Inflammatory macrophage treated with lipopolysaccharide for 1 hour (primary cell): ENCODE measurements at places on chromosomes 7 and 10.
A peak's percentile ranks its signal among the peaks of the same experiment; 100 is the strongest.

GRCh38 chr10:71776481-71776925 lies 3.2 kb upstream of the VSIR start:
- no peak for DNase-seq

- DNase-seq, result peak; percentile 12
Measured at GRCh38 chr7:4659551-4660286, 22.4 kb upstream of the FOXK1 start.

- peak; percentile 67 for DNase-seq
Measured at GRCh38 chr7:99679032-99679399, 780 bp downstream of the CYP3A5 start.

- no peak for DNase-seq
Measured at GRCh38 chr7:132755538-132756483, 179.5 kb upstream of the PLXNA4 start.

- DNase-seq, result no peak
Measured at GRCh38 chr10:62766386-62766785, 38.1 kb upstream of the ADO start.

DNA sequence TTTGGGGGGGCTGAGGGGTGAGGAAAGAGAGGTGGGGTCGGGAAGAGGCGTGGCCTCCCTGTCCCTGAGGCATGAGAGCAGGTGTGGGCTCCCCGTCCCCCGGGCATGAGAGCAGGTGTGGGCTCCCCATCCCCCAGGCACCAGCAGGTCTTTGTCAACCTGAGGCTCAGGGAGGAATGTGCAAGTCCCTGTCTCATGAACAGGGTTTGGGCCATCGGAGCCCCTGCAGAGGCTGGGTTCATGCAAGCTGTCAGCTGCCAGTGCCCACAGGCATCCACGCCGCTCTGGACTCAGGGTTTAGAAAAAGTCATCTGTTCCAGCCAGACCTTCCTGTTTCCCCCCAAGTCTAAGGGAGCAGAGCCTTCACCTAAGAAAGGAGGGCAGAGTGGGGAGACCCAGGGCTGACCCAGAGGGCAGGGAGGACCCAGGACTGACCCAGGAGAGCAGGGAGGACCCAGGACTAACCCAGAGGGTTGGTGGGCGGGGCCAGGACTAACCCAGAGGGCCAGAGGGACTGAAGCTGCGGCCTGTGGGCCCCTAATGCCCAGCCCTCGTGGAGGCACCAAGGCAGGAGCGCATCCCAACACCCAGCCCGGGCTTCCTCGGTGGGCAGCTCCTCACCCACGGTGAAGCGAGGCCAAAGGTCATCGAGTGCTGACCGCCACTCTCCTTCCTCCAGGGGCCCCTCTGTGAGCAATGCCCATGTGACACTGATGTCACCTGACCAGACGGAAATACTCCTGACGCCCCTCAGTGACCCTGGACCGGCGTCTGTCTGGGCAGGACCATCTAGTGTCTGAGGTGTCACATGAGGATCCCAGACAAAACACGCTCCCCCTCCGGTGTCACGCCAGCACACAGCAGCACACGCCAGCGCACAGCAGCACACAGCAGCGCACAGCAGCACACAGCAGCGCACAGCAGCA lies 28.9 kb upstream of the GPR146 start:
- no peak for DNase-seq

DNA sequence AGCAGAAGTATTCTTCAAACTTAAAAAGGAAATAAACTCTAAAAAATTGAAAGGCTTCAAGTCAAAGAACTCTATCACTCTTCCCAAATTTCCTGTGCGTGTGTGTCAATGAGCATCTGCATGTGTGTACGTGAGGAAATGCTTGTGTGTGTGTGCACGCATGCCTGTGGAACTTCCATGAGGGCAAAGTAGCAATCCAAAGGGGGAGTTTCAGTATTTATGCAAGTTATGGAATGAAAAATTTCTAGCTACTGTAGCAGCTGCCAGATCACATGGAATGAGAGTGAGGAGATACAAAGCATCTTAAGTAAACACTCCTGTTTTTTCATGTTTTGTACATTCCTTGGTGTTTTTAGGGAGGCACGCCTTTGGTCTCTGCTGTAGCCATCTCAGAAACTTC lies 152.6 kb downstream of the RAPGEF5 start:
- no peak for DNase-seq

DNA sequence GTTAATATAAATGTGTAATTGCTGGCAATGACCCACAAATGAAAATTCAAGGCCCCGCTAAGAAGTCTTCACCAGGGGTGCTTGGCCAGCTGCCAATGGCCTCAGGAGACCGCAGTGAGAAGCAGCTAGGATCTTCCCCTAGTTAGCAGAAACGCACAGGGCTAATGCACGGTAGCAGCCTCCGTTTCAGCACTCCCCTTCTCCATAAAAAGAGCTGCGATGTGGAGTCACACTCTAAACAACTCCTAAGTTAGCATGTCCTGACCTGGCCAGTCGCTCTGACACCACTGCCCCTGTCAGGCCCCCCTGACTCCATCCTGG lies 139.0 kb downstream of the SEPTIN14 start:
- DNase-seq, result no peak

GRCh38 chr10:124077208-124077993 lies 16.0 kb downstream of the CHST15 start:
- no peak for DNase-seq

- no peak for DNase-seq
Measured at GRCh38 chr10:96995851-96996250, 163.8 kb downstream of the LCOR start.

GRCh38 chr7:28036696-28037095 lies 143.9 kb downstream of the JAZF1 start:
- no peak for DNase-seq

DNA sequence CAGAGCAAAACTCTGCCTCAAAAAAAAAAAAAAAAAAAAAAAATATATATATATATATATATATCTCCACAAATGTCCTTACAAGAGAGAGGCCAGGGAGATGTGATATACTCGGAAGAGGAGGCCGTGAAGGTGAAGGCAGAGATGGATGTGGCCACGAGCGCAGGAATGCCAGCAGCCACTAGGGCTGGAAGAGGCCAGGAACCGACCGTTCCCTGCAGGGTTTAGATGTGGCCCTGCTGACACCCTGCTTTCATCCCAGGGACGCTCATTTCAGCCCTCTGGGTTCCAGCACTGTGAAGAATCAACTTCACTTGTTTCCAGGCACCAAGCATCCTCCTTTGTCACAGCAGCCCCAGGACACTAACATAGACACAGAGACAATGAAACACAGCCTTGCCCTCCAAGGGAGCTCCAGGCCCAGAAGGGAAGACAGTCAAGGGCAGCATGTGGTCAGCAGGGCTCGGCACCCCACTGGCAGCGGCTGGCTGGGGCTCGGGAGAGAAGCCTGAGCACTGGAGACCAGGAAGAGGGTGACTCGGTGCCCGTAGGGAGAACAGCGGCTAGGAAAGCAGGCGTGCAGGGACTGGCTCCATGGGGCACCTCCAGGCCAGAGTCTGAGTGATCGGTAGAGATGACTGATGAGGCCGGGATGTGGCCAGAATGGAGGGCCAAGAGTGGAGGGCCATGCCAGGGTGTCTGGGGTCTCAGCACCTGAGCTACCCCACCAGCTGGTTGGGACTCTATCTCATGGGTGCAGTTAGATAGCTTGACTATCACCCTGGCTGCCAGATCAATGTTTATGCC lies 7.6 kb downstream of the WDR86 start:
- DNase-seq, result no peak

DNA sequence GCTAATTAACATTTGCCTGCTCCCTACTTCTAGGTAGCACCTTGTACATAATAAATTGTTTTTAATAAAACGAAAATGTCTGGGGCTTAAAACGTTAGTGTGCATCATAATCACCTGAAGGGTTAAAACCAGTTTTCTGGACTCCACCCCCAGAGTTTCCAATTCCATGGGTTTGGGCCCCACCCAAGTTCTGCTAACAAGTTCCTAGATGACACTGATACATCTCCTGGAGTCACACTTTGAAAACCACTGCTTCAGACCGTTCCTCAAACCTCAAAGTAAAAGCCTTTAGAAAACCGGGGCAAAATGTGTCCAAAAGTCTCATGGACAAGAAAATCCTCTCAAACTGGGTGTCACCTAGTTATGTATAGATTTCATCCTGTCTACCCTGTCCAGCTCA lies 9.3 kb downstream of the OSBPL3 start:
- DNase-seq, result no peak

- no peak for DNase-seq
Measured at GRCh38 chr10:101071885-101072433, 10.2 kb downstream of the KAZALD1 start.

- no peak for DNase-seq
Measured at GRCh38 chr10:123665491-123666286, 466 bp upstream of the GPR26 start.

- no peak for DNase-seq
Measured at GRCh38 chr7:122038904-122039303, 105.1 kb downstream of the AASS start.

GRCh38 chr7:17097668-17098297 lies 200.7 kb upstream of the AHR start:
- no peak for DNase-seq

- no peak for DNase-seq
Measured at GRCh38 chr10:102393411-102394078, 2.0 kb upstream of the NFKB2 start.

- DNase-seq, result no peak
Measured at GRCh38 chr10:73762915-73763314, 18.7 kb downstream of the SEC24C start.

DNA sequence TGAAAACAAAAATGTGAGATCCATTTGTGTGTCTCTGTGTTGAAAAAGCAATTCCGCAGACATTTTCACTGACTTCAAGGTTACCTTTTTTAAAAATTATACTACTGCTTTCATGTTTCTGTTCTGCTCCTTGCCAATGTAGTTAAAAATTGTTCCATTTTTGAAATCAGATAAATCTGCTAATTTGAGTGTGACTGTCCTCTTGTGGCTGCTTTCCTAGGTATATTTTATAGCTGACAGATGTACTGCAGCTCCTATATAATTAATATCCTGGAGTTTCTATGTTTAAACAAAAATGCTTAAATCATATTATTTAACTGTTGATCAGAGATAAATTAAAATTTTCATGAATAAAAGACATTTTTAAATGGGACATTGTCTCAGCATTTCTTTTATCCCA lies 177.6 kb upstream of the LRRTM3 start:
- DNase-seq, result no peak

DNA sequence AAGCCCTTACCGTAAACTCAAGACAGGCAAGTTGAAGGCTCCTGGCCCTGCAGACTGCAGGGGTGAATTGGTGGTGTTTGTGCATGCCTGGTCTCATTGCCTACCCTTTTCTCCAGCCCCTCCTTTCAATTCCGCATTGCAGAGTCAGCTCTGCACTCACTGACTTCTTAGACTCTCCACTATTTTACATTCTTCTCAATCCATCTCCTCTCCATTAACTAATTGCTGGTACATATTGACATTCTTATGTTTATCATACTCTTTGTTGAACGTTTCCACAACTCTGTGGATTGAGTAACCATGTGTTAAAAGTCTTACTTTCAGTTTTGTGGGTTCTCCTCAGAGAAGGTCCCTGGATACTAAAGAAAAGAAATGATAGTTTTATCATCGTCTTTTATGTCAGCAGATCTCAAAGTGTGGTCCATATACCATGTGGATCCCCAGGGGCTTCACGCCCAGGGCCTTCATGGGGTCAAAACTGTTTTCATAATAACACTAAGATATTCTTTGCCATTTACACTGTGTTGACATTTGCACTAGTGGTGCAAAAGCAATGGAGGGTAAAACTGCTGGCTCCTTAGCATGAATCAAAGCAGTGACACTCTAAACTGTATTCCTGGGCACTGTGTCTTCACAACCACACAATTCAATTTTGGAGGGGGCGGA lies 135.4 kb upstream of the FZD1 start:
- no peak for DNase-seq

DNA sequence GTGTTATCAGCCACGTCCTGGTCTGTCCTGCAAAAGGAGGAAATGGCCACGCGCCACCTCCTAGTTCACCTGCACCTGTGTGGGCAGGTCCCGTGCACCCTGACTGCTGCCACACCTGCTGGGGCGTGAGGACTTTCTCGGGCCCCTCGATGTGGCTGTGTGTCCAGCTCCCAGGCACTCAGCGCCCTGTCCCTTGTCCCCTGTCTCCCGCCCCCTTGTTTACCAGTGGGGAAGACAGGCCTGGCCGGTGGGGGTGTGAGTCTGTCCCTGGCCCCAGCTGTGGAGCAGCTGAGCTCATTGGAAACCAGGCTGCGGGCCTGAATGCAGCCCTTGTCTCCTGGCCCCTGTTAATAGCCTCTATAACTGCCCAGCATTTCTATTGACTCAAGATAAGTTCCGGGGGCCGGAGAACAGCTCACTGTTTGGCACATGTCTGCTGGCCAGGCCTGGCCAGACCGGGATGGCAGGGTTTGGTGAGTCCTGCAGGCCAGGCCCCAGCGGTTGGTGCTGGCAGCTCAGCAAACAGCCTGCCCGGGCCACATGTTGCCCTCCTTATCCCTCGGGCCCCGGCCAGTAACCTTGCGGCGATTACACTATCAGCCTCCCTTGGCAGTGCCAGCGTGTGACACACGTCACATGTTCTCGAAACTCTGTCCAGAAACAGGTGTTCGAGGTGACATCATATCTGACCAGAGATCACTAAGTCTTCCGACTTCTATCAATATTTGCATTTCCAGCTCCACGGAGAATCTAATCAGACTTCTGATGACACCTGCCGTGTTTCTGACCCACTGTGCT lies 52.1 kb downstream of the FOXL3 start:
- no peak for DNase-seq

DNA sequence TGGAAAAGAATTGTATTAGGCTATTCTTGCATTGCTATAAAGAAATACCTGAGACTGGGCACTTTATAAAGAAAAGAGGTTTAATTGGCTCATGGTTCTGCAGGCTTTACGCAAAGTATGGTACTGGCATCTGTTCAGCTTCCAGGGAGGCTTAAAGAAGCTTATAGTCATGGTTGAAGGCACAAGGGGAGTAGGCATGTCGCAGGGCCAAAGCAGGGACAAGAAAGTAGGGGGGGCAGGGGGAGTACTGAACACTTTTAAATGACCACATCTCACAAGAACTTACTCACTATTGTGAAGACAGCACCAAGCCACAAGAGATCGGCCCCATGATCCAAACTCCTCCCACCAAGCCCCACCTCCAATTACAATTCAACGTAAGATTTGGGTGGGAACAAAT lies 152.5 kb upstream of the PHF14 start:
- no peak for DNase-seq

DNA sequence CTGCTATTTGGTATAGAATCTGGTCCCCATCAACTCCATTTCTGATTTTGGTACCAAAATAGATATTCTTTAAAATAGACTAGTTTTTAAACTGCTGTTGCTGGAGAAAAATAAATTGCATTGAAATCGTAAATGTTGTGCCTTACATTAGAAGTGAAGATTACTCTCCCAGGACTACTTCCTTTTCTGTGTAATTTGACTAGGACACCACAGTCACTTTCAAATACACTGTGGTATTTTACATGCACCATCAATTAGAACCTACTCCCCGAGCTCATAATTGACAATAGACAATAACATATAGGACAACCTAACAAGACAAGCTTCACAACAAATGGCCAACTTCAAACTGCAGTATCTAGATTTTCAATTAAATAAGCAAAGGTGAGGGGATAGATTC lies 211.5 kb downstream of the DGKB start:
- DNase-seq, result no peak

DNA sequence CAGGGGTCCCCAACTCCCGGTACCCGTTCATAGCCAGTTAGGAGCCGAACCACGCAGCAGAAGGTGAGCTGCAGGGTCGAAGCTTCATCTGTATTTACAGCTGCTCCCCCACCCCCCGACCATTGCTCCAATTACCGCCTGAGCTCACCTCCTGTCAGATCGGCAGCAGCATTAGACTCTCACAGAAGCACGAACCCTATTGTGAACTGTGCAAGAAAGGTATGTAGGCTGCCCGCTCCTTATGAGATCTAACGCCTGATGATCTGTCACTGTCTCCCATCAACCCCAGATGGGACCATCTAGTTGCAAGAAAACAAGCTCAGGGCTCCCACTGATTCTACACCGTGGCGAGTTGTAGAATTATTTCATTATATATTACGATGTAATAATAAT lies 14.6 kb upstream of the AZGP1 start:
- DNase-seq, result no peak
